ENCODE measurements at places on chromosomes 6 and 20.

DNA sequence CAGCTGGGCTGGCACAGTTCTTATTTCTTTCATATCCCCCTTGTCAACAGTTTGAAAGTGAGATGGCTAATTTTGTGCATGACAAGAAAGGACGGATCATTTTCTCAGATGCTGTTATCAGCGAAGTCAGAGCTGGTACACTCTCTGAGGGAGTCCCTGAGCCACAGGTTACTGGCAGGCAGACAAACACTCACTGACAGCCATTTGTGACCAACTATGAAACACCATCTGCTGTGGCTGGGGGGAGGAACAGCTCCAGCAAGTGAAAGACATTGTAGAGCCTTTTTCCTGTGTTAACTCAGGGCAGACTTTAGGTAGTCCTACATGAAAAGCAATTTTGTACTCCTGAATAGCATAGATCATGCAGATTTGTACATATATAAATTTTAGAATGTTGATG, 22.2 kb downstream of the OLIG3 start:
- DNase-seq = no peak

DNA sequence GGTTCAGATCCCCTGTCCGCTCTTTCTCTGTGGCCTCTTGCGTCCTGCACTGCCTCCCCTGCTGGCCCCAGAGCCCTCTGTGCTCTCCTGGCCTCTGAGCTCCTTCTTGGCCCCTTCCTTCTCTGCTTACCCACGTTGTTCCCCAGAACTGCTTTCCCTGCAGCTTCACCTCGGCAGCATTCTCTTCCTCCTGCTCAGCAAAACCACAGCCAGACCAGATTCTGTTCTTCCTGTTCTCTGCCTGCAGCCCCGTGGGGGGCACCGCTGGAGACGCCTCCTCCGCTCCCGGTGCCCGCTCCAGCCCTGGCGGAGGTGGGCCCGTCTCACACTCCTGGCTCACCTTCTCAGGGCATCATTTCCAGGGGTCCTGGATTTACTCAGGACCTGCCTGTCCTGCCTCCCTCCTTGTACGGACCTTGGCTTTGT, 59.7 kb downstream of the TCP11 start:
- DNase-seq = no peak

DNA sequence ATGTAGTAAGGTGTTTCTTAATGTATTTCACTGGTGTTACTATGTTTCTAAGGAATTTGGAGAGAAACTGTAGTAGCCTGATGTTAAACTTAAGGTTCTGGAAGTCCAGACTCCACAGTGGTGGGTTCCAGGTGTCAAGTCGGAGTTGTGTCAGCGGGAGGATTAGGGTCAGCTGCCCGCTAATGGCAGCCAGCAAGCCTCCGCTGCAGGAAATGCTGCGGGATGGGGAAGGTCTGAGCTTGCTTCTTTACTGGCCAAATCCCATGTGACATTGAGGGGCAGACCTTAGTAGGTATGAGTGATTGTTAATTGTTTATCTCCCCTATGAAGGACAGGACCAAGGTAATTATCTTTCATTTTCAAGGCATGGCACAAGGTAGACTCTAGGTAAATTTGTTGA, 3.7 kb upstream of the ARID1B start:
- no peak for DNase-seq

- DNase-seq = no peak
Observed at GRCh38 chr6:26123675-26123946, 36.4 kb downstream of the HFE start.

DNA sequence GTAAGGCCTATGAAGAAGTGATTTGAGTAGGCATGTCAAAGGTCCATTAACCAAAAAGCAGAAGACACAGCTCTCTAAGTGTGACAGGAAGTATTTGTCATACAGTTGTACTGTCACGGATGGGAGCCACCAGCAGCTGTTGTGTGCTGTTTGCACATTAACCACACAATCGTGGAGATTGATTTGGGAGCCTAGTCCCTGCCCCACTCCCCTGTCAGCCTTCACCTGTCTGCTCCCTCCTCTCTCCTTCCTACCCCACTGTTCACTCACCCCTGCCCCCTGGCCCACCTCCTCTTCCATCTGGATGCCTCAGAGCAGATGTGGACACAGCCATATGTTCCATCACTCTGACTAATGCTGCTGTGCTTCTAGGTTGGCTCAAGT, 124.7 kb upstream of the SPACA1 start:
- no peak for DNase-seq

DNA sequence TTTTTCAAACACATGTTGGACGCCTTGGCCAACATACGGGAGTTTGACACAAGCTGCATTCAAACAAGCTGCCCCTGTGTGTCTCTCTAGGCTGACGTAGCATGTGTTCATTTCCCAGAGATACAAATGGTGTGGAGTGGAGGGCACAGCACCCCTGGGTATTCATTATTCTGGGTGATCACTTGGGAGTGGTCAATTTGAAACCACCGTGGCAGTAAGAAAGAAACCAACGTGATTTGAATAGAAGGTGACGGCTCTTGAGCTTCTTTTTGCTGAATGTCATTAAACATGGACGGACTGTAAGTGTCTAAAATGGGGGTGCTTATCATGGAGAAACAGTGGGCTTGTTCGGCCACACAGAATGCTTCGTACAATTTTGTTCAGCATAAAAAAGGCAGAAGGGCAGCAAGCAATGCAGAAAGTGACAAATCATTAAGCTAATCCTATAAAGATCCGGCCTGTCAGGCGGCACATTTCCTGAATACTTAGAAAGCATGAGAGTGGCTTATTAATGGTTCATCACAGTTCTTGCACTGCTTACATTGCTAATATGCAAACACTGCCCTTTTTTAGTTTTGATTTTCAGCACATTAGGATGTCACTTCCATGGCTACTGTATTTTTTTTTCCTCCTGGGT, 1261.9 kb upstream of the CITED2 start:
- no peak for DNase-seq

DNA sequence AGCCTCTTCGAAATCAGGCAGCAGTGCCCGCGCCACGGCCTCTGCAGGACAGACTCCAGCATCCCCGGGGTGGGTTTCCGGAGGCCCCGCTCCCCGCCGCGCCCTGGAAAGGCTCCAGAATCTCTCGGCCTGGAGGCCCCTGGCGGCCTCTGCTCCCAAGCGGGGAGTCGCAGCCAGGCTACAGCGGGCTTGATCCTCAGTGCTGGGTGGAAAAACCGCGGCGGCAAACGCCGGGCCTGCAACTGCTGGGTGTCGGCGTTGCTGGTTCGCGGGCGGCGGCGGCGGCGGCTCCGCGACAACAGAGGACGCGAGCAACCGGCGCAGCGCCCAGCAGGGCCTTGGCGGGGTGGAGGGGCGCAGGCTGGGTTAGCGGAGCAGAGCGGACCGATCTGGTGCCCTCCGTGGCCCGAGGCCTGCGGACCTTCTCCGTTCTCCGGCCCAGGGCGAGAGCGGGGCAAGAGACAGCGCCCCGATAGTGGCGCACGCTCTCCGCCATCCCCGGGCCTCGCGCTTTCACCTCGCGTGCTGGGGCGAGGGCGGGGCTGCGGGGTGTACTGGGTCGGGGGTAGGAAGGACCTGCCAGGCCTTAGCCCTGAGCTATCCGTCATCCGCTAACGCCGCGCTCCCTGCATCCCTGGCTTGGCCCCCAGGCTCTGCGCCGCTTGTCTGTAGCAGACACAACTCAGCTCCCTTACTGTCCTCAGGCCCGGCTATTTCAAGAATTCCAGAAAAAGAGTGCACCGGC, 3.4 kb upstream of the ZNF292 start:
- DNase-seq = peak; percentile 22
